ENCODE measurements at places on chromosomes 1 and 21.
A peak's percentile ranks its signal among the peaks of the same experiment; 100 is the strongest.

- no peak for DNase-seq
Observed at GRCh38 chr1:225437710-225438437, 10.0 kb upstream of the LBR start.

- DNase-seq: no peak
Observed at GRCh38 chr1:236494586-236495466, 29.0 kb upstream of the LGALS8 start.

DNA sequence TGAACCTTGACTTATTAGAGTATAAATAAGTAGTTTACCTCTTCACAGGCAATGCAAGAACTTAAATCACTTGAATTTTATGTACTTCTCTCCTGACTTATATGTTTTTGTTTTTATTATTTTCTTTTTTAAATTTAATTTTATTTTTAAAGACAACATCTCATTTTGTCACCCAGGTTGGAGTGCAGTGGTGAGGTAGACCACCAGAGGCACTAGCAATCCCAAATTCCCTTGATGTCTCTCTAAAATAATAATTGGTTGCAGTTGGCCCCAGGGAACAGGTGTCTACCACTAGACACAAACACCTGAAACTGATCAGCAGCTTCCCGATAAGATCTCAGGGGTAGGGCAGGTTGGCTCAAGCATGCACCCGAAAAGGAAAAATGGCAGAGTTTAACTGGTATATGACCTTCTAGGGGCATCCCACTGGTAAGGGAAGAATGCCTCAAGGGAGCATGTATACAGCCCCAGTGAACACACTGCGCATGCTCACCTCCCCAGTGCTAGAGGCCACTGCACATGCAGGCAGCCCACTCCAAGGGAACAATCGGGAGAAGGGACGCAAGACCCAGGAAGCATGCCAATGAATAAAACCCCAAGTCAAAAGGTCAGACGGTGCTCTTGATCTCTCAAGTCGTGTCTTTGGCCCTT, 14.6 kb downstream of the EXOC8 start:
- DNase-seq: no peak

GRCh38 chr1:234529095-234529949, 50.3 kb upstream of the TARBP1 start:
- no peak for DNase-seq

GRCh38 chr1:62232871-62233278, 38.2 kb downstream of the L1TD1 start:
- no peak for DNase-seq

DNA sequence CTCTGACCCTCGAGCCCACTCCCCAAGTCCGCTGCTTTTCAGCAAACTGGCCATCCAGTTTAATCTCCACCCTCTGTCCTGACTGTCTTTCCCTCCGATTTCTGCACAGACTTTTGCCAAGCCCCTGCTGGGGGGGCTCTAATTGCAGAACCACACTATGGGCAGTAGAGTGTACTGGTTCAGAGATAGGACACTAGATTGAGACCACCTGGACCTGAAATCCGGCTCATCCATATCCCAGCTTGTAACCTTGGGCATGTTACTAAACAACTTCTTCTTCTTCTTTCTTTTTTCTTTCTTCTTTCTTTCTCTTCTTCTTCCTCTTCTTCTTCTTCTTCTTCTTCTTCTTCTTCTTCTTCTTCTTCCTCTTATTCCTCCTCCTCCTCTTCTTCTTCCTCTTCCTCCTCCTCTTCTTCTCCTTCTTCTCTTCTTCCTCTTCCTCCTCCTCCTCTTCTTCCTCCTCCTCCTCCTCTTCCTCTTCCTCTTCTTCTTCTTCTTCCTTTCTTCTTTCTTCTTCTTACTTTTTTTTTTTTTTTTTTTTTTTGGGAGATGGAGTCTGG, 7.7 kb downstream of the LRRC71 start:
- DNase-seq: no peak

DNA sequence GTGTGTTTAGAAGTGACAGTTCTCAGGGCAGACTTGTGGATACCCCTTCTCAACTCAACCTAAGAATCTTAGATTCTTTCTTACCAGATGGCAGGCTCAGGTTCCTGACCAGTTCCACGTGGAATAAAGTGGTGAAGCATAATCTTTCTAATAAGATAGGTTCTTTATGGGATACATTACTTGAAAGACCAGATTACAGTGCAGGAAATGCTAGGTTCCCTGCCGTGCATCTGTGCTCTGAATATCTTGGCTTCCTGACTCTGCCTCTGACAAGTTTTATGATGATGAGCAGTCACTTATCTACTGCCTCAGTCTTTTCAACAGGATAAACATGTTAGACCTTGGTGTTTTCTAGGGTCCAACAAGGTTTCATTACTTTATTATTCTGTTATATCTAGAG, 207.9 kb upstream of the CACYBP start:
- no peak for DNase-seq

- no peak for DNase-seq
Observed at GRCh38 chr1:30477588-30477987, 245.8 kb downstream of the MATN1 start.

DNA sequence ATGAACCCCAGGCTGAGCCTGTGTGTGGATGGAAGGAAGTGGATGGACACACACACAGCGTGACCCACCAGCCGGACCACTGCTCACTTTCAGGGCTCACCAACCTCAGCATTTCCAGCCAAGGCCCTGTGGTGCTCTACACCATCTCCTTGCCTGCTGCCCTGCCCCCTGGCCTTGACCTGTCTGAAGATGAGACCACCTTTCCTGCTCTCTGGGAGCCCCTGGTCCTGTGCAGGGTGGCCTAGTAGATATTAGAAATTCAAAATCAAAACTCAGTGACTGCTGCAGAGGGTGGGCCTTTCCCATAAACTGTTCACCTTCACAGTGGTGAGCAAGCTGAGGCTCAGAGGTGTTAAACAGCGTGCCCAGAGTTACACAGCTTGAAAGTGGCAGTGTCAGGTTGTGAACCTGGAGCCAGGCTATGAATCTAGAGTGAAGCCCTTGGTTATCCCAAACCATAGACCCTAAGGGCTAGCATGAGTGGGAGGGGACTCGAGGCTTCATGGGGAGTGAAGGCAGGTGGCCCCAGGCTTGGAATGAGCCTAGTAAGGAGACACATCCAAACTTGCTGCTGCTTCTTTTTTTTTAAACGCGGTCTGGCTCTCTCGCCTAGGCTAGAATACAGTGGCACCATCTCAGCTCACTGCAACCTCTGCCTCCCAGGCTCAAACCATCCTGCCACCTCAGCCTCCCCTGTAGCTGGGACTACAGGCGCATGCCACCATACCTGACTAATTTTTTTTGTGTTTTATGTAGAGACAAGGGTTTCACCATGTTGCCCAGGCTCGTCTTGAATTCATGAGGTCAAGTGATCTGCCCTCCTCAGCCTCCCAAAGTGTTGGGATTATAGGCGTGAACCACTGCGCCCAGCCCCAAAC, 41.5 kb downstream of the MAN1C1 start:
- DNase-seq: no peak

DNA sequence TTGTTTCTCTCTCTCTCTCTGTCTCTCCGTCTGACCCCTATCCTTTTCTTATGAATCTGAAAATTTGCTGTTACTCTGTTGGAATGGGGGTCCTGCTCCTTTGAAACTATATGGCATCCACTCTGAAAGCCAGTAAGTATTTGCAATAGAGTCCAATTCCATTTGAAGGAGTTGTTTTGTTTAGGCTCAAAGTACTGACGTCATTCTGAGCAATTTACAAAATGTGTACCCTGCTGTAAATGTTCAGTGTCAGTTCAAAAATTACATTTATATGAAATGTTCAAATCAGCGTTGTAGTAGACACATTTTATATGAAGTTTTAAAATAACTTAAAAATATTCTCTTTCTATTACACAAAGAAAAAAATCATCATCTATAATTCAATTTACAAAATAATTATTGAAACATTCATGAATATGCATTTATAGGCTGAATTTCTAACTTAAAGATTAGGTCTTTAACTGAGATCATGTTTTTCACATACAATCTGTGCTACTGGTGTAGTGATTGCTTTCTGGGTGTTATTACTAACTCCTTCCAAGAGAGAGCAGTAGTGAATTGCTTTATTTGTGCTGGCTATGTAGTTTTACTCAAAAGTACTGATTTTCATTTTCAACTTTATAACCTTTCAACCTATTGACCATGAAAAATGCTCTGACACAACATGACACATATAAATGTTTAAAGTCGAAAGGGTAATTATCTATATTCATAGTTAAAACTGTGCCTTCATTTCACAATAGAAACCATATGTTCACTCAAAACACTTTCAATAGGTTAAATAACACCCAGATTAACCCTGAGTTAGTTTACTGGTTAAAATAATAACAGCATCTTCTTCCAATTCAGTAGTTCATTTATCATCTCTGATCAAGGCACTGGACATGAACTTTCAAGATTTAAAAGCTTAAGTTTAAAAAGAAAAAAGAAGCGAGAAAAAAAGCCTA, 253.1 kb upstream of the ADGRL4 start:
- DNase-seq: no peak

DNA sequence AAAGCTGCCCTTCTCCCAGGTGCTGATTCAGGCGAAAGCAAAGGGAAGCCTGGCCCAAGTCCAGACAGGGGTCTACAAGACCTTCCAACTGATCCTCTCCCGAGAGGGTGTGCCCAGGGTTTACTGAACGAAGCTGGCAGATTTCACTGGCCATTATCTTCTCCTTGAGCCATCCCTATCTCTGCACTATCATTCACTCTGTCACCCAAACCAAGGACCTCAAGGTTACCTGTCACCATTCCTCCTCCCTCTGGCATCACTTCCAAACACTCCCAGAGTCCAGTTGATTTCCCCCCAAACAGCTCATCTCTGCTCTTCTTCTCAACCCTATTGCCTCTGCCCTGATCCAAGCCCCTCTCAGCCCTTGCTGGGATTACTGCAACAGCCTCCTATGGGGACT, 4.9 kb downstream of the STK40 start:
- no peak for DNase-seq

GRCh38 chr1:37718901-37719571, 26.7 kb downstream of the CDCA8 start:
- no peak for DNase-seq

DNA sequence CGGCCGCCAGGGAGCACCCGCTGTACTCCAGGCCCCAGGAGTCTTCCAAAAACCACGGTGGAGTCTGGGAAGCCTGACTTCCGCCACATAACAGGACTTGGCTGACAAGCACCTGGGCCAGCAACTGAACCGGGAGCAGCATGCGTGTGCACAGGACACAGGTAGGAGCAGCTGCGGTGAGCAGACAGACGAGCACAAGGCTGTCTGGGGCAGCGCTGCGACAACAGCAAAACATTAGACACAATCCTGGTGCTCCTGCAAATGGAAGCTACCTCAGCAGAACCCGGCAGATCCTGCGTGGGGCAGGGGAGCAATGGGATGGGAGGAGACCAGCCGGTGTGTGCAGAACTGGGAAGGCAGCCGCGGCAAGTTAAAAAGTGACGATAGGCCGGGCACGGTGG, 80.4 kb downstream of the NPHP4 start:
- no peak for DNase-seq

- no peak for DNase-seq
Observed at GRCh38 chr21:32951041-32951440, 74.7 kb upstream of the OLIG2 start.

GRCh38 chr1:231628207-231628876, 1.8 kb downstream of the DISC1 start:
- peak; percentile 40 for DNase-seq

DNA sequence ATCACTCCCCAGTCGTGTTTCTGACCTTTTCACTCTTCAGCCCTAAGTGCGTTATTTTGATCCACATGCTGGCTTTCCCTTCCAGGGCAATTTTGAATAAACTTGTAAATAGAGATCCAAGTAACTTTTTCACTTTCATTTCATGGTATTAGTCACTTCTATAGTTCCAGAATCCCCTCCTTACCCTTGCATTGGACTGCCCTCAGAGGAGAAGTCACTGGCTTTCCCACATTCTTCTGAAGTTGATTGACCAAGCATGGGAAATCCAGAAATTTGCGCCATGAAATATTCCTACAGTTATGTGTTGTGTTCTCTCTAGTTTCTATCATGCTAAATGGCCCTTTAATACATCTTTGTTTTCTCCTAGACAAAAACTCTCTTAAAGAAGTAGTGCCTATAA, 177.3 kb upstream of the GORAB start:
- DNase-seq: no peak

DNA sequence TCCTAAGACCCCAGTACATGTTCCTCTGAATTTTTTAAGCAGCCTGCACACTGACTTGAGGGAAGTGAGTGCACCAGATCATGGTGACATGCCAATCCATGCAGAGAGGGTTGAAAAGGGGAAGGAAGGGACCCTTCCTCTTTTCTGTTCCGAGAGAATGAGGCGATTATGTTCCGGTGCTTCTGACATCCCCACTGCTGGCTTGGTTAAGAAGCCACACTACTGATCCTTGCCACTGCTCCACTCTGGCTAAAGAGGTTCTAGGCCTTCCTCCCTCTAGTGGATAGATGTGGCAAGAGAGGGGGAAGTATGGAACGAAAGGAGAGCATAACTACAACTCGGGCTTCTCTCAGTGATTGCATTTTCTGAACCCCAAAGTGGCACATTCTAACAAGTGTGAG, 1.8 kb upstream of the CYB5R1 start:
- DNase-seq: peak; percentile 54

- no peak for DNase-seq
Observed at GRCh38 chr21:44347911-44348451, 5.4 kb upstream of the TRPM2 start.

DNA sequence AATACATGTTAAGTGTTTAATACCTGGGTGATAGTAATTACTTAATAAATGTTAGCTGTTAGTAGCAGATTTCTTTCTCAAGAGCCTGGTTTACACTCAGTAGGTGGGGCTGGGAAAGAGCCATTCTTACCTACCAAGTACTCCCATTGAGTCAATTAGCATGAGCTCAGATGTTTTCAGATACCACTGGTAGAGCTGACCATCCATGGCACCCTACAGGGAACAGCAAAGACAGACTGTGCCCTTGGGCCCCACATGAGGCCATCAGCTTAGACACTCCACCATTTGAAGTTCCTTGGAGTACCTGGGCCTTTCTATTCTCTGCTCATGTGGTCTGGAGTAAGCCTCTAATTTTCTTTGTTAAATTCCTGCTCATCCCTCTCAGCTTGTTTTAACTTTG, 179.3 kb downstream of the CACNA1E start:
- DNase-seq: no peak

GRCh38 chr1:4526747-4527146, 127.7 kb upstream of the AJAP1 start:
- no peak for DNase-seq

GRCh38 chr21:38443110-38443509, 55.2 kb downstream of the ERG start:
- no peak for DNase-seq

DNA sequence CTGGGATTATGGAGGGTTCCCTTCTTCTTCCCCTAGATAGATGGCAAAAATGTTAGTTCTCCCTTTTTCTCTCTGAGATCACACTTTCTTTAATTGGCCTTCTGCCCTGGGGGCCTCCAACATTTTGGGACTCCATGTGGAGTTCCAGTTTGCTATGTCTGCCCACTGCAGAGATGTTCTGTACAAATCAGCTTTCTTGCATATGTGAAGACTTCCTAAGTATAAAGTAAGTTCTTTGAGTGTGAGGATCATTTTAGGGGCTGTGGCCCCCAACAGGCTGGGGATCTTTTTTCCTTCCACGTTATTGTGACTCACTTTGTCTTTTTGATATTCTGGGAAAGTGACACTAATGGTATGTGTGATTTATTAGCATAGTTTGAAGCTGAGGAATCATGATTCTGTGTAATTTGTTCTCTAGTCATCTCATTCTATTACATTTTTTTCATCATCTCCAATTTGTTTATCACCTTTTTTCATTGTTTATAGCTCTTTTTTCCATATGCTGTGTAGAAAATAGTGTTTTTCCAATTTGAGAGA, 48.2 kb downstream of the HHAT start:
- no peak for DNase-seq

Measured in CD4-positive, alpha-beta T cell treated with Interleukin-12 subunit alpha and Interleukin-12 subunit beta, for 1 hour (primary cell).